Cortex of kidney (tissue), 1 donor: ENCODE measurements at places on chromosomes 12 and 14.

GRCh38 chr12:55847603-55848291 lies 5.0 kb upstream of the MMP19 start:
- no peak for DNase-seq

DNA sequence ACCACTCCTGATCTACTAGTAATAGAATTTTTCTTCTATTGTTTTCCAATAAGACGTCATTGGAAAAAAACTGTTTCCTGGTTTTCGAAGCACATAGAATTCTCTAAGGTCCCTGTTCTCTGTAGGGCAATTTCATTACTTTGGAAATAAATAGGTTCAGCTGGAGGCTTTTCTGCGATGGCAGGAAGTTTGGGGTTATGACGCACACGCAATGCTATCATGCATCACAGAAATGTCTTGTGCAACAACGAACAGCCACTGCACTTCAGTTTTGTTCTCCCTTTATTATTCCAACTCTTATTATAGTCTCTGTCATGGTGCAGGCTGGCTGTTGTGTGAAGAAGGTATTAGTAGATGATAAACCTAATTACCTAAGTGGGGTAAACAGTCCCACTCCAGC lies 59.0 kb downstream of the KCNK10 start:
- no peak for DNase-seq

GRCh38 chr12:120818416-120818815 lies 85.7 kb downstream of the SPPL3 start:
- DNase-seq, result no peak

DNA sequence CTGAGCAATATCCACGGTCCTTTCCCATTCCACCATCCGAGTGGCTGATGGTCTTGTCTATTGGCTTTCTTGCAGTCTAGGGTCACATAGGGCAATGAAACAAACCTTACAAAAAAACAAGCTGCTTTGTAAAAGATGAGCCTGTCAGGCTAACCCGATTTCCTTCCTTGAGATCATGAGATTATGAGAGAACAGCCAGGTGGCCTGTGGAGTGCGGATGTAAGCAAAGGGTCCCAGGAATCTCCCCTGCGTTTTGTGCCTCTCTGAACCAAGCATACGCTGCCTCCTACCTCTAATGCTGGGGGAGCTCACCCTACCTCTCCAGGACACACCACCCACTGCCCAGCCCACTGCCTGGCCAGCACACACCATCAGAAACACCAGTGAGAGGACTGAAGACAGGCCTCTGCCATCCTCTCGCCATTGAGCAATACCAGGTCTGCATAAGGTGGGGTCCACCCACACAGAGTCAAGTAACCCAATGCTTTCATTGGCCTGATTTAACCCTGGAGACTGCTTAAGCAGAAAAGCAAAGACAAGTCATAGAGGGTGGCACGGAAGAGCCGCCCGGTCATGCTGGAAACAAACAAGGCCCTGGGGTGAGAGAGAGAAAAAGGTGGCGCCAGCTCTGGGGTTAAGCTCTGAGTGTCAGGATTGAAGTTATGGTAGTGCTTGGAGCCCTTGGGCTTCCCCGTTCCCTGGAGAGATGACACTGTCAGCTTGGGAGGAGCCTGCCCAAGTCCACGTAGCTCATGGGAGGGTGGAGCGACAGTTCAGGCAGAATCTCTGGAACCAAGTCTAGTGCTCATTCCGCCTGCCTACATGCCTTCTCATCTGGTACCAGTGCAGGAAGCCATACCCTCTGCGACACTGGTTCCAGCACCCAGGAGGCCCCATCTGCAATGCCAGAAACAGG lies 46.6 kb downstream of the CALM1 start:
- DNase-seq, result no peak

- no peak for DNase-seq
Observed at GRCh38 chr12:14394317-14395073, 29.0 kb downstream of the ATF7IP start.

- DNase-seq, result no peak
Observed at GRCh38 chr14:88482524-88482923, 72.3 kb downstream of the PTPN21 start.

GRCh38 chr12:6078398-6079096 lies 45.9 kb downstream of the VWF start:
- no peak for DNase-seq

DNA sequence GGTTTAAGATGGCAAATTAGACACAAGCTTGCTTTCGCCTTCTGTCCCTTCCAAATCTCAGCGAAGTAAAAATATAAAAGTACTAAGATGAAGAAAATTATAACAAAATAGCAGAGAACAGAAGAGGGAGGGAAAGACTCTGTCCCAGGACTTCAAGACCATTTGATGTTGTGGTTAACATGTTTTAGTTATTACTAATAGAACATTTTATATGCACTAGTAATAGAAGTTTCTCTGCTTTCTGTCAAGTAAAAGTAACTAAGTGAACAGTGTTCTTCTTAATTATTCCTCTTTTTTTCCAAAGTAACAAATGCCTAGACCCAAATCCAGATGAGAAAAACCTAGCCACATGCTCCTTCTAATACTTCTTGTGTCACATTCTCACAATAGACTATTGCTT lies 85.1 kb upstream of the DAAM1 start:
- no peak for DNase-seq

- no peak for DNase-seq
Observed at GRCh38 chr14:103315351-103315911, 18.6 kb upstream of the EIF5 start.

DNA sequence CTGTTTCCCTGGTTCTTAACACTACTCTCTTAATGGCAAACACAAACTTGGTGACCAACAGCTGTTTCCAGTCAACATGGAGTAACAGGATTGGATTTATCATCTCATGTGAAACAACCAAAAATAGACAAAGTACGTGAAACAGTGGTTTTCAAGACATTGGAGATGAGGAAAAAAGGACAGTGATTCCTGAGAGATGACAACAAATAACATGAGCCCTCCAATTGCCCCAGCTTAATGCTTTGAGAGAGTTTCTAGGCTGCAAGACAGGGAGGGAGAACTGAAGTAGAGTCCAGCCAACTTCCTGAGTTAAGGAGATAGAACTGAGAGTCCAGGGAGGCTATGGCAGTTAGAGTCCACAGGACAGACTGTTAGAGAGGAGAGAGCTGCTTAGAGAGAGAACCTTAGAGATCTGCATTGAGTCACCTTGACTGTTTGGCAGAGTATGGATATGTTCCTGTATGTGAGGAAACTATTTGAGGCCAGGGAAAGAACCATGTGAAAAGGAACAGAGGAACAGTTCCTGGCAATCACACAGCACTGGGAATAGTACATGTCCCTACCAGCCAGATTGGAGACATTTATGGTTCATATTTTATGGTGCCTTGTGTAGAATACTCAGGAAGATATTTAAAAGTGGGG lies 106.4 kb downstream of the PCNX1 start:
- no peak for DNase-seq

- no peak for DNase-seq
Observed at GRCh38 chr12:124888260-124888659, 24.6 kb upstream of the SCARB1 start.

GRCh38 chr12:80031229-80031628 lies 68.1 kb upstream of the OTOGL start:
- no peak for DNase-seq

GRCh38 chr14:95233702-95234241 lies 76.4 kb upstream of the DICER1 start:
- no peak for DNase-seq

- DNase-seq, result no peak
Observed at GRCh38 chr12:22228022-22228875, 106.3 kb downstream of the ST8SIA1 start.

DNA sequence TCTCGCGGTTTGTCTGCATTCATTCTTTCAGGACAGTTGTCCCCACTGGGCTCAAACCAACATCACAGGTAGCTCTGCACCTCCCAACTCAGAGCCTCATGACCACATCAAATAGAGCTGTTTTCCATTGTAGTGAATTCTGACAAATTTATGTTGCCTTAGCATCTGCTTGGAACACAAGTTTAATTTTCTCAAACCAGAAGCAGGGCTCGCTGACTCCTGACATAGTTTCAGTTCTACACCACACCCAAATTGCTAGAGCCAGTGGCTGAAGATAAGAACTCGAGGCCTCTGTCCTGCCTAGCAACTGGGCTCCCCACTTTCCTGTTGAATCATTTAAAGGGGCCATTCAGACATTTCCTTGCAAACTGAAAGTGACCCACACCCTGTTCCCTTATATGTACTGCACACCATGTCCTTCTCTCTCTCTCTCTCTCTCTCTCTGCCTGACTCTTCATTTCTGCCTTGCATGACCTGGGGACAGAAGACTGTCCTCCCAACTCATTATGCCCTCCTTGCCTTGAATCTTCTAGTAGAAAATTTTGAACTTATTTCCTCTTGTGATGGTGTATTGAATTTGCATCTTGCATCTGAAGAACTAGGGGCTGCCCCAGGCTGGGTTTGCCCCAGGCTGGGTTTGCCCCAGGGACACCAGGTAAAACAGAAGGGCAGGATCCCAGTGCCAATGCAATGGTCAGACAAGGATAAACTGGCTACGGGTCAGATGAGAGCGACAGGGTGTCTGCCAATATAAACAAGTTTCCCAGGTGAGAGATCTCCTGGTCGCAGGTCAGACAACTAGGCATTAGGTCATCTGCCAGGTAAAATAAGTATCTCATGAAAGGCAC lies 9.7 kb upstream of the WSCD2 start:
- DNase-seq, result no peak

DNA sequence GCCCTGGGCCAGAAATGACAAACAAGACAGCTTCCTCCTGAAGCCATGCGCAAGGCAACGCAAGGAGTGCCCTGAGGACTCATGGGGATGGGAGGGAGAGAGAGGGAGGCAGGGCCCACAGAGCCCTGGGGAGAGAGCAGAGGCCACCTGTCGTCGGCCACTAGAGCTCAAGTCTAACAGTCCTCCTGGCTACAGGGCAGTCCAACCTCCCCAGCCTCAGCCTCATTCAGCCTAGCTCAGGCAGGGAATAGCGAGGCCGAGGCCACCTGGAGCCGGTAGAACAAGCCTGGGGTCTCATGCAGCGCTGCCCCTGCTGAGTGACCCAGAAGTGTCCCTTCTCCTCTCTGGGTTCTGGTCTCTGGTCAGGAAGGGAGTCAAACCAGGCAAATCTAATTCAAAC lies 69.5 kb downstream of the BCL11B start:
- no peak for DNase-seq

- DNase-seq, result no peak
Observed at GRCh38 chr12:47302111-47302671, 222.4 kb upstream of the AMIGO2 start.

GRCh38 chr12:114967151-114967550 lies 283.2 kb upstream of the TBX3 start:
- DNase-seq, result no peak

DNA sequence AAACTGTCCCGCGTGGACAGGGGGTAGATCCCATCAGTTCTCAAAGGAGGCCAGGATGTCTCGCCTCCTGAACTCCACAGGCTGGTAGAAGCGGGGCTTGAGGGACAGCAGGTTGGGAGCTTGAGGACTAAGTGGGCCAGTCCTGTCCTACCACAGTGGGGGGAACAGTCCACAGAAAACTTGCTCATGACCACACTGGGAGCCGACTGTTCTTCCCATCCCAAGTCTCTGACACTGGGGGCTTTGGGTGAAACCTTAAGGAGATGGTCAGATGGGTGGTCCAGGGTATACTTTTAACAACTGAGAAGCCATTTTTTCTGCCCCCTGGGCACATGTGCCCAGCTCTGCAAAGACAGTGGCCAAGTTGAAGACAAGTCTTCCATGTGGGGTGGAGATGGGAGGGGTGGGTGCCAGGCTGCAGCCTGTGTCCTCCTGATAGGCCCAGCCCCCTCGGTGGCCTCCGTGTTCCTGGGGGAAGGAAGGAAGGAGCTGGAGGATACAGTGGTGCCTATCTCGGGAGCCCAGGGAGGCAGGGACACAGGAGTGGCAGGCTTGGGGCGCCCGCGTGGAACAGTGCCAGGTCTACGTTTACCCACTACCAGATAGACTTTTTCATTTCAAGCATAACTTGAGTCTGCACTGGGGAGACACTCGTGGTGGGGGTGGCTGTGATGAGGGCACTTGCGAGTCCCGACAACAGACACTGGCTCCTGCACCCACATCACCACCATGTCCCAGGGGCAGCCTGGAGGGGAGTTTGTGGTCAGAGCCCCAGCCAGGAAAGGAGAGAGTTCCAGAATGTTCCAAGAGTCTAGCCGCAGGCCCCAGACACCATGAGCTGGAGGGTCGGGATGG lies 14.7 kb downstream of the RHOF start:
- no peak for DNase-seq

DNA sequence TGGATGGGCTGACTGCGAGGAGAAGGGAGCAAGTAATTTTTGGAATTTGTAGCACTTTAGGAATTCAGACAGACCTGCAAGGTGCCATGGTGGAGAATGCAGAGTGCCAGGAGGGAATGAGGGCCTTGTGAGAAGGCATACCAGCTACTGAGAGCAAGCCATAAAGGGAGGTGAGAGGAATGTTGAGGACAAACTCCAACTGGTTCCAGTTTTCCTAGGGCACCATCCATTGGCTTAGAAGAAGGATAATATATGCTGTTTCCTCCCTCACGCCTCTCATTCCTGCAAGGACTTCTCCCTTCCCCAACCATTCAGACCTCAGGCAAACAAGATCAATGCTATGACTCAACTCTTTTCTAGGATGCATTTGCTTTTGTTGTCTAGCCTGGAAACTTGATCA lies 11.2 kb upstream of the DAAM1 start:
- DNase-seq, result no peak

DNA sequence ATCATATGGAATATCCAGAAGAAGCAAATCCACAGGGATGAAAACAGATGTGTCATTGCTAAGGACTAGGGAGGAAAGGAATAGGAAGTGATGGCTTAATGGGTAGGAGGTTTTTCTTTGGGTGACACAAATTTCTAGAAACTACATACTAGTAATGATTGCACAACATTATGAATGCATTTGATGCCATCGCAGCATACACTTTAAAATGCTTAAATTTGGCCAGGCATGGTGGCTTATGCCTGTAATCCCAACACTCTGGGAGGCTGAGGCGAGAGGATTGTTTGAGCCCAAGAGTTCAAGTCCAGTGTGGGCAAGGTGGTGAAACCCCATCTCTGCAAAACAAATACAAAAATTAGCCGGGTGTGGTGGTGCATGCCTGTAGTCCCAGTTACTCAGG lies 1370.8 kb downstream of the AACS start:
- DNase-seq, result no peak

DNA sequence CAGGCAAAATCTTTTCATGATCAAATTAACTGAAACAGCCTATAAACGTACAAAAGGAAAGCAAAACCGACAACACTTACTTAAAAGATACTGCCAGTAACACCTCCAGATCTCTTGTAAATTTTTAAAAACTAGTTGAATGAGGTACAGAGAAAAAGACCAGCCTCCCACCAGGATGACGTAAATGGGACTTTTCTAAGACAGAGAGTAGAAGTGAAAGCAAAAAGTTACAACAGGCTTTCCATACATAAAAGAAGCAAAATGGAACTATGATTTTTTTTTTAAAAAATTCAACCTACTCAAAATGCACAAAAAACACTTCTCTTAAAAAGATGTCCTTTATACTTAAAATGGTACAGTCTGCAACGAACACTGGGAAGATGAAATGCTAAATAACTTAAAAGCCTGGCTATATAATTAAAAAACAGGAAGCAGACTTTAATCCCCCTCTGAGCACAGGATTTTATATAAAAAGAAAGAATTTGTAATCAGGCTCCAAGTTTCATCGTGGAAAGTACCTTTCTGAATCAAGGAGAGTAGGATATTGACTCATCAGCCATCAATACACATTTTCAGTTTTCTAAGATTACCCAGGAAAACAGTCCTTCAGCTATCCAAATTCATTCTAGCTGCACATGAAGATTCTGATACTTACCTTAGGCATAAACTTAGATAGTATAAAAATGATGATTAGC lies 14.2 kb upstream of the MYO1A start:
- DNase-seq, result no peak

GRCh38 chr12:127300753-127301152 lies 966.2 kb upstream of the TMEM132C start:
- DNase-seq, result no peak

- DNase-seq, result no peak
Observed at GRCh38 chr14:70036665-70037064, 152.1 kb downstream of the SLC8A3 start.
